ENCODE measurements at places on chromosomes 3 and 15.

DNA sequence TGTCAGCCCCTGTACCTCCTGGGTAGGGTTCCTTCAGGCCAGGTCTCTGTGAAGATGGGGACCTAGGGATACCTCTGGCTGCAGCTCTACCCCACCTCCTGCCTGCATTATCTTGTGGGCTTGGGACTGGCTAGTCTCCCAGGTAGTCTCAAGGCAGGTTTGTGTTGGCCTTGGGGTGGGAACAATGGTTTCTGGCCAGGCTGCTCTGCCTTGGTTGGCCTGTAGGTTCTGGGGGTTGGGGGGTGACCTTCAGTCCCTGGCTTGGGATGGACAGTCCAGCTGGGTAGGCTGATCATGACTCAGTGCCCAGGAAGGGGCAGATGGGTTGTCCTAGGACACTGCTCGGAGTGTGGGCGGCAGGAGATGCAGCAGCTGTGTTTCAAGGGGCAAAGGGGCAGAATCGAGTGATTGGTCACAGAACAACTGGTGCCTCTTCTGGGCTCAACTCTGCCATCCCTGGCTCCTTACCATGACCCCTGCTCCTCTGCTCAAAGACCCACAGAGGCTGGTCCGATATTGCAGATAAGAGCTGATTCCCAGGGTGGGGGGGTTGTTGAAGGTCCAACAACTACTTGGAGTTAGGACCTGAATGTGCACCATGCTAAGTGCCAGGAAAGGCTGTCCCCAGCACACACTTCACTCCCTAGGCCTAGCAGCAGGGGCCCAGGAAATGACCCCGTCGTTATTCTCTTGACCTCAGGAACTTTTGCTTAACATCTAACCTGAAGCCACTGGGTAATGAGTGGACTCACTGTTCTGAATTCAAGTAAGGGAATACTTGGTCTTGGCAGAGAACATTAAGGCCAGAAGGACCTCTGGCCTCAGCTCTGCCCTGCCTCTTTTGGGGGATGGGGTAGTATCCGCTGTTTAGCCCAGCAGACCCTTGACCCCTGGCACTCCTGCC lies 18.1 kb upstream of the BSN start:
- DNase-seq: no peak

GRCh38 chr3:28590860-28591259 lies 242.2 kb upstream of the AZI2 start:
- no peak for DNase-seq

DNA sequence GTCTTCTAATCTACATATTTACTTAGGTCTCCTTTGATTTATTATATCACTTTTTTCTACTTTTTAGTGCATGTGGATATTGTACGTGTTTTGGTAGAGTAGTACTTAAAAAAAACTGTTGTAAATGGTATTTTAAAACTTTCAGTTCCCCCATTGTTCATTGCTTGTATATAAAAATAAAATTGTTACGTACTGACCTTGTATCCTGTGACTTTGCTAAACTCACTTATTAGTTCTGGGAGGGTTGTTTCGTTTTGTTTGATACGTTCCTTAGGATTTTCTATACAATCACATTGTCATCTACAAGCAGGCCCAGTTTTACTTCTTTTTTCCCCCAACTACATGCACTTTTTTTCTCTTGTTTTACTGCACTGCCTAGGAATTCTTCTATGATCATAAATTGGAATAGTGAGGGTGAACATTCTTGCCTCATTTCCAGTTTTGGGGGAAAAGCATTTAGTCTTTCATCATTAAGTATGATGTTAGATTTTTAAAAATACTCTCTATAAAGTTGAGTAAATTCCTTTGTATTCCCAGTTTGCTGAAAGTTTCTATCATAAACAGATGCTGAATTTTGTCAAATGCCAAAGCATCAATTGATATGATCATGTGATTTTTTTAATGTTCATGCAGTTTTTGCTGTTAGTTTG lies 33.5 kb upstream of the ACKR4 start:
- DNase-seq: no peak

- no peak for DNase-seq
Measured at GRCh38 chr3:87390353-87390752, 114.0 kb upstream of the POU1F1 start.

DNA sequence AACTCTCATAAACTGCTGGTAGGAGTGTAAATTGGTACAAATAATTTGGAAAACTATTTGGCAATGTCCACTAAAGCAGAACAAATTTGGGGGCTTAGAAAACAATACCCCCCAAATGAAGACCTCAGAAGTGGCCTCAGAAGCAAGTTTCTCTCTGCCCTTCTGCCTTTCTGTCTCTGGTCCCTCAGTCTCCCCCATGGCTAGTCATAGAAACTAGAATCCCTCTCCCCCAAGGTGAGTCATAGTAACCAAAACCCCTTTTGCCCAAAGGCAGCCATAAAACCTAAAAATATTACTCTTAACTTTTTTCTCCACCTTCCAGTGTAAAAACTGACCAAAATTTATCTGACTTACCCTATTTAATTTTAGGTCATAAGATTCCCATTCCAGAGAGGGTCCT lies 350.7 kb upstream of the LRRC3B start:
- DNase-seq: no peak

GRCh38 chr3:191813245-191813644 lies 352.3 kb downstream of the PYDC2 start:
- DNase-seq: no peak

- no peak for DNase-seq
Measured at GRCh38 chr3:11820531-11821041, 26.1 kb downstream of the TAMM41 start.

GRCh38 chr3:113070072-113070640 lies 79.4 kb downstream of the GTPBP8 start:
- DNase-seq: no peak

DNA sequence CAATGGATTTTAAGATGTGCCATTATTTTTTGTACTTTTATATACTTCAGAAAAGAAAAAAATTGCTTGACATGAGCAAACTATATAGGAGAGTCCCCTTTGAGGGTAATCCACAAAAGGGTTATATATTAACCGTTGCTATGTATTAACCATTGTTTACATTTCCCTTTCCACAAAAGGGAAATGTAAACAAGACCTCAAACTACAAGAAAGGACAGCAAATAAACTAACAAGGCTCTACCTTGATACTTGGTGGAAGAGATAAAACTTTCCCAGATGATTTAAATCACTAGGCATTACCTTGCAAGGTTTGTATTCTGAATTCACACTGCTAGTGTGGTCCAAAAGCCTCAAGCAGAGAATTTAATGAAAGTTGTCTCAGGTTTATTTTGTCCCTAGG lies 616.3 kb upstream of the BCHE start:
- DNase-seq: no peak

GRCh38 chr3:35737934-35738706 lies 98.8 kb downstream of the ARPP21 start:
- no peak for DNase-seq

- DNase-seq: no peak
Measured at GRCh38 chr15:77782691-77783090, 150.0 kb upstream of the LINGO1 start.

DNA sequence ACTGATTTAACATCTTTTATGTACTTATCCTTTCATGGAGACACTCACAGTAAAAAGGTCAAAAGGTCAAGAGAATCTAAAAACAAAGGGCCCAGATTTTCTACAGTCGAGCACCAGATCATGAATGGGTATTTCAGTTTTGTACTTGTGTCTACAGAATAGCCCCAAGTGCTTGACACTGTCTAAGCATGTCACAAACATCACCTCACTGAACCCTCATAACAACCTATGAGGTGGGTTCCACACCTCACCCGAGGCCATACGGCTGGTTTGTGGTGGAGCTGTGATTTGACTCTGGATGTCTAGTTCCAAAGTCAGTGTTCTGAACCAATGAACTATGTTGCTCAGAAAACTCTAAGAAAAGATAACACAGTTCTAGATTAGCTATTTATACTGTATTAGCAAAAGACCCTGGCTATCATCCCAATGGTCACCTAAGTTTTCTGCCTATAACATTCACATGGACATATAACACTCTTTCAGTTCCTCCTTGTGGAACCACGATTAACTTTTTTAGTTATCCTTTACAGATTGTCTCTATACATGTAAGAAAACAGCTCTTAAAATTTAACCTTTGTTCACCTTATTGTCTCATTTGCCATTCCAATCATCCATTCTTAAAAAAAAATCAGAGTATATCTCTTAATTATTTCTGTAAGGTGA lies 25.5 kb downstream of the TM6SF1 start:
- no peak for DNase-seq

DNA sequence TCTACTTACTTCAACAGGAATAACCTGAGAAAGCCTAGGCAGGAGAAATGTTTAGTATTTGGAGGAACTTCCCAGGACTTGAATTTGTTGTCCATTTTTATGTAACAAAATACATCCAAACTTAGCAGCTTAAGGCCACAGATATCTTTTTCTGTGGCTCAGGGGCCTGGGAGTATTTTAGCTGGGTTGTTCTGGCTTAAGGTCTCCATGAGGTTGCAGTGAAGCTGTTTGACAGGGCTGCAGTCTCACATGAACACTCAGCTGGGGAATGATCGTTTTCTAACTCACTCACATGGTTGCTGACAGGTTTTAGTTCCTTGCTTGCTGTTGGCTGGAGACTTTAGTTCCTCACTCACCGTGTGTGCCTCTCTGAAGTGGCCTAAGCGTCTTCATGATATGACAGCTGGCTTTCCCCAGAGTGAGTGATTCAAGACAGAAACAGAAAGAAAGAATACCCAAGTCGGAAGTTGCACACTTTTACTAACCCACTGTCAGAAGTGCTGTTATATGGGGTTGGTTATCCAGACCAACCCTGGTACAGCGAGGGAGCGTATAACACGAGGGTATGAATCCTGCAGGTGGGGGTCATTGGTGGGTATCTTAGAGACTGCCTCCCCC lies 229.7 kb upstream of the TBL1XR1 start:
- DNase-seq: no peak

DNA sequence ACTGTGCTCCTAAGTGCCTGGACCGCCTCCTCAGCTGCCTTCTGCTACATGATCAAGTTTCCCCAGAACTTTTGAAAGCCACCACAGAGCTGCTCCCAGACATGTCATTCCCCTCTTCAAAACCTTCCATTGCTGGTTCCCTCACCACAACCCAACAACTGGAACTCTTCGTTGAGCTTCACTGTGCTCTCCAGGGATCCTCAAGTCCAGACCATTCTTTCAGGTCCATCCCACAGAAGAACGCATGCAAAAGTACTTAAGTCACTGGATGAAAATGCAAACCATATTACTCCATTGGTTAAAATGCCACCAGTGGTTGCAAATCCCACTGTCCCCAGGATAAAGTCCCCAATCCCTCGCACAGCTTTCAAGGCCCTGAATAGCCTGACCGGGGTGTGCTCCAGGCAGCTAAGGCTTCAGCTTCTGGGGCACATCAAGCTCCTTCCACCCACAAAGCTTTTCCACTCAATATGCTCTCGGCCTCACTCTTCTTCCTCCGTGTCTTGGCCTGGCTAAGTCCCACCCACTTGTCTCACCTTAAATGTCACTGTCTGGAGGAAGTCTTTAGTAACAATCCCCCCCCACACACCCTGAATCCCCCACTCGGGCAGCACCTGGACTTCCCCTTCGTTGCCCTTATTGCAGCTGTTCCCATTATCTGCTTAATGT lies 84.8 kb downstream of the XXYLT1 start:
- DNase-seq: no peak

GRCh38 chr3:140767566-140767965 lies 89.7 kb downstream of the TRIM42 start:
- DNase-seq: no peak

GRCh38 chr3:58973796-58974195 lies 76.0 kb downstream of the CFAP20DC start:
- DNase-seq: no peak

DNA sequence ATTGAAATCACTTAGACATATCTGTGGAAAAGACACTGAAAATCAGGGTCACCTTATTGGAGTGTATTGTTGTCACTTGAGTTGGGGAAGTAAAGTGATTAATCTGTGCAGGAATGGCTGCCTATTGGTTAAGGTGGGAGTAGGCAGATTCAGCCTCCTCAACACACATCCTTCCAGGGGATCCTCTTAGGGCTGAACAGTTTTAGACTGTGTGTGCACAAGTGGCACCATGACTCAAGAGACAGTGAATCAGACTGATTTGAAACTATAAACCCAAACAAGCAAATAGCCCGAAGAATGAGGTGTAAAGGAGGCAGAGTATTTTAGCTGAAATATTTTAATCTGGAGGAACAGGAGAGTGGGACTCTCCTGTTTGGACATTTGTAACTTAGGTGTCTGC lies 4.9 kb downstream of the ABHD17C start:
- DNase-seq: no peak

DNA sequence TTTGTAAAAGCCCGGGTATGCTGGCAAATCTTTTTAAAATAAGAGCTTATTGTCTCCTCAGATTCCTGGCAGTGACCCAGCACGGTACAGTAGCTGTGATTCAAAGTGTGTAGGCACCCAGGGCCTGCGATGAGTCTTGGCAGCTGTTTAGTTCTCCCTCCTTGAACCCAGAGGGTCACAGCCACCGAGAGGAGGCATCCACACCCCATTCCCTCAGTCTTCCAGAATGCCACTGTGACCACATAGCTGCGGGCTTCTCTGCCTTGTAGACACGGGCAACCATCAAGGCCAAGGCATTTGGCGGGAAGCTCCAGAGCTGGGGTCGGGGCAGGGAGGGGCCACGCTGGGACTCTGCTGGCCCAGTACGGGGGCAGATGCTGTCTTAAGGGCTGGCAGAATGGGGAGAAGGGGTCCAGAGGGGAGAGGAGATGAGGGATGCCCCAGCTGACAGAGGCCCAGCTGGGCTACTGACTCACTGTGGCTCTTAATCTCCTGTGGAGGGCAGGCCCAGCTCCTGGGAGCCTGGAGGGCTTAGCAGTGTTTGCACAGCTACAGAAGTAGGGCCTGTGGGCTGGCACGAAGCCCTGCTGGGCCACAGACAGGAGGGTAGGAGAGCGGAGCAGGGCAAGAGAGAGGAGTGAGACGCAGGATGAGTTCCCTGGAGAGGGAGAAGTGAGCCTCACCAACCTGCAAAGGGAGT lies 68.8 kb upstream of the DLG1 start:
- no peak for DNase-seq

- no peak for DNase-seq
Measured at GRCh38 chr15:47399100-47399499, 318.2 kb upstream of the SEMA6D start.

GRCh38 chr15:70562906-70563305 lies 200.5 kb downstream of the UACA start:
- no peak for DNase-seq

DNA sequence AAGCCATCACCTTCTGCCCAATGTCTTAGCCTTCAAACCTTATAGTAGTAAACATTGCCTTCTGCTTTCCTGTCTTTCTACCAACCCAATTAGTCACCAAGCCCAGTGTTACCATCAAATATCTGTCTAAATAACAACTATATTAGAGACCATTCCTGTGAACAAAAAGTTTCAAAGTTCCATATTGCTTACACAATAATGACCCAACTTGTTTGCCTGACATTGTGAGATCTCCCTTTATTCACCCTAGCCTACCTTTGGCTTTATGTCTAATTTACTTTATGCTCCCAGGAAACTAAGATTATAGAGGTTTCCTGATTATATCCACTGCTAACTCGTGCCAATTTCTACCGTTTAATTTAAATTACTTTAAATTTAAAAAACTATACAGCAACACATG lies 26.0 kb upstream of the KCNAB1 start:
- no peak for DNase-seq
